ENCODE measurements at places on chromosomes 3 and 15.

DNA sequence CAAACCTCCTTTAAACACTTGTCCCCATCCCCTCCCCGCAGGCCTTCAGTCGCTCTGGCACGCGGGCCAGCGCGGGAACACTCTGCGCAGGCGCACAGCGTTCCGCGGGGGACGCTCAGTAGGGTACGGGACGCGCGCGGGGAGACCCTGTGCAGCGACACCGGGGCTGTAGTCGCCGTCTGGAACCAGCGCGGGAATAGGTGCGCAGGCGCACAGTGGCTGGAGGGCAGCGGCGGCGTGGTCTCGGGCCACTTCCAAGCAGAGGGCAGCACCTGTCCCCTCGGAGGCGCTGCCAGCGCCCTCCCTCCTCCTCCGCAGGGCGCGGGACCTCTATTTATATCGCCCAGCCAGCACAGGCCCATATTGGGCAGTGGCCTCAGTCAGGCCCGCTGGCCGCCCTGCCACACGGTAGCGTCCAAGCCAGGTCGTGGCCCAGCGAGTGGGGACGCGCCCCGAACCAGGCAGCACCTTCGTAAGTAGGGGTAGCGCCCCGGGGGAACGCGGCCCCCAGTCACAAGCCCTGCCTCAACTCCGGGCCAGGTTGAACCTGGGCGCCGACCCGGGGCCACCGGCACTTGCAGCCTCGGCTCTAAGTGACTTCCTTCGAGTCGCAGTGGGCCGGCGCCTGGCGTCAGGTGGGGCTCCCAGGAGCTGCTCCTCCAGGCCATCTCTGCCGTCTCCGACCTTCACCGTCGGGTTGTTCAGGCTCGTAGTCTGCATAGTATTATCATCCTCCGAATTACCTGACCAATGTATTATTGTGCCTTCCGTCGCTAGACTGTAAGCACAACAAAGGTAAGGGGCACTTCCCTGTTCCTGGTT is at the start of gene KBTBD12:
TSS of gene KBTBD12 (plus strand) at position 118 of the 822 bp plus-strand sequence. CDS start 7,830 bp downstream, outside the sequence.
- no peak for DNase-seq

GRCh38 chr3:104596054-104596453 is 770.7 kb upstream of the ALCAM start:
- no peak for DNase-seq

- no peak for DNase-seq
These were observed 67.4 kb downstream of the GRIP2 start for GRCh38 chr3:14472471-14473351.

- no peak for DNase-seq
These were observed 8.3 kb downstream of the GPR156 start for GRCh38 chr3:120276767-120277166.

DNA sequence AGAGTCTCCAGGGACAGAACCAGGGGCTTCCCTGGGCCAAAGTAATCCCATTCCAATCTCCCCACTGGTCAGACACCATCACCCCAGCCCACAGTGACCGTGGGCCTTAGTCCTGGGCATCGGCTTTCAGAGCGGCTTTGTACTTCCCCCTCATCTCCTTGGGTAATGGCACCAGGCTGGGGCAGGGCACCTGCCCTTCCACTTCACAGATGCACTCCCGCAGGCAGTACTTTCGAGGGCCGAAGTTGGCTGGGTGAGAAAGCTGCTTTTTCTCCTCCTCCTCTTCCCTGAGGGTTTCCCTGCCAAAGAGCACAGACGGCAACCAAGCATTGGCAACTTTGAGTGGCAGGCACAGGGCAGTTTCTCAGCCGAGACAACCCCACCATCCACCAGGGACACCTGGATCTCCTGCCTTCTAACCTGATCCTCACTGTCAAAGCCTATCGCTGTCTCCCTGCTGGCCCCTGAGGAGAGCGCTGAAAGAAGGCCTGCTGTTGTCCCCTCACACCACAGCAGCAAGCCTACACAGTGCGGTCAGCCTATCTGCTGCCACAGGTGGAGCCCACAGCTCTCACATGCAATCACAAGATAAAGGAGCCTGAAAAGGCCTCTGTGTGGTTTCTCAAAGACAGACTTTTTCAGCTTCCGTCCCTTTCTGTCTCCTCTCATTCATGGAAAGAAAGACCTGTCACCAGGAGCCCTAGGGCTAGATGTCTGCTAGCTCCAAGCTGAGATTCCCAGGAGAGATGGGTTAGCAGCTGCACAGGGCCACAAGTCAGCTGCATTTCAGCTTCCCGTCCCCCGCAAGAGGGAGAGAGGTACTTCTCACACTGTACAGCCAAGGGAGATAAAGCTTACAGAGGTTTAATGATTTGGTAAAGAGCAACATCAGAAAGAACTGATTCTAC is 12.5 kb downstream of the MRPS25 start:
- DNase-seq: no peak

GRCh38 chr3:194661374-194661773 is 10.6 kb downstream of the LSG1 start:
- no peak for DNase-seq

GRCh38 chr3:58751235-58751634 is 84.7 kb upstream of the FAM3D start:
- DNase-seq: no peak

- DNase-seq: no peak
These were observed 104.1 kb downstream of the DUT start for GRCh38 chr15:48435321-48435720.

GRCh38 chr15:82100111-82100929 is 54.5 kb upstream of the MEX3B start:
- no peak for DNase-seq

DNA sequence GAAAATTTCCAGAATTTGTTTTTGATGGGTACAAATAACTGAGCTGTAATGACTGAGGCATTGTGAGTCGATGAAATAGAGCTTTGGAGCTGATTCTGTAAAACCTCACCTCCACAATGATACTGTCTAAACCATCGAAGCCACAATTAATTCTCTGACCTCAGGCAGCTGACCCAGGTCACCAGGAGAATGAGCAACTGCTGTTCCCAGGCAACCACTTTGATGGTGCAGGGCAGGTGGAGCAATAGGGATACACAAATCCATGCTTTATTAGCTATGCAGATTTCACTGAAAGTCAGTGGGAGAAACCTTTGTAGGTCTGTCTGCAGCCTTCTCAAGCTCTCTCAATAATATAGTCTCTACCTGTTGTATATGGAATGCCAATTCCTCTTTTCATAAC is 204.4 kb downstream of the RYR3 start:
- DNase-seq: no peak

GRCh38 chr3:90040554-90040953 is 933.1 kb downstream of the EPHA3 start:
- no peak for DNase-seq

DNA sequence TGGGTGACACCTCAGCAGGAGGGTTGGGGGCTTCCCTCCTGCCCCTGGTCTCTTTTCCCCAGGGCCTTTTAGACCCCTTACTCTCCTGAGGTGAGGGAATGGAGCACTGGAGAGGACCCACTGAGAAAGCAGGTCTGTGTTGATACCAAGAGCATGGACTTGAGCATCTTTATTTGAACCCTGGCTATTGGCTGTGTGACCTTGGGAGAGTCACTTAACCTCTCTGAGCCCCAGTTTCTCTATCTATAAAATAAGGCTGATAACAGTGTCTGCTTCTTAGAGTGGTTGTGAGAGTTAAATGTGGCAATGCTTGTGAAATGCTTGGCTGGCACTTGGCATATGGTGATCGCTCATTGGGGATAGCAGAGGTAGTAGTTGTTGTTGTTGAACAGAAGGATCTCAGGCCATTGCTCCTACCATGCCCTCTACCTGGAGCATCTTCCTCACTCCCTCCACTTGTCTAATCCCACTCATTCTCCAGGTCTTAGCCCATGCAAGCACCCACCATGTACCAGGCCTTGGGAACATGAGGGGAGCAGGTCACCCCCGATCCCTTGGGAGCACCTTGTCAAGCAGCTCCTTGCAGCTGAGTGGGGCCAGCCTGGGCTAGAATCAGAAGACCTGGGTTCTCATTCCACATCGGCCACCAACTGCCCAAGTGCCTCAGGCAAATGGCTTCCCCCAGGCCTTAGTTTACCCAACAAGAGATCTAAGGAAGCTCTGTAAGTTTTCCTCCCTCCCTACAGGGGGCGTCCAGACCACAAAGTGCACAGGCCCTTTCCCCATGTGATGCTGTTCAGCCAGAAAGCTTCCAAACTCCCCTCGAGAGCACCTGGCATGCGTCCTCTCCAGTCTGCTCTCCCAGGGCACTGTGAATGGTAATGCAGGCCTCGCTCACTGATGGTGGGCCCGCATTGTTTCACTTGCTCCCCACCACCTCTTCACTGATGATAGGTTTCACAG is 96.7 kb downstream of the LSM3 start:
- no peak for DNase-seq

DNA sequence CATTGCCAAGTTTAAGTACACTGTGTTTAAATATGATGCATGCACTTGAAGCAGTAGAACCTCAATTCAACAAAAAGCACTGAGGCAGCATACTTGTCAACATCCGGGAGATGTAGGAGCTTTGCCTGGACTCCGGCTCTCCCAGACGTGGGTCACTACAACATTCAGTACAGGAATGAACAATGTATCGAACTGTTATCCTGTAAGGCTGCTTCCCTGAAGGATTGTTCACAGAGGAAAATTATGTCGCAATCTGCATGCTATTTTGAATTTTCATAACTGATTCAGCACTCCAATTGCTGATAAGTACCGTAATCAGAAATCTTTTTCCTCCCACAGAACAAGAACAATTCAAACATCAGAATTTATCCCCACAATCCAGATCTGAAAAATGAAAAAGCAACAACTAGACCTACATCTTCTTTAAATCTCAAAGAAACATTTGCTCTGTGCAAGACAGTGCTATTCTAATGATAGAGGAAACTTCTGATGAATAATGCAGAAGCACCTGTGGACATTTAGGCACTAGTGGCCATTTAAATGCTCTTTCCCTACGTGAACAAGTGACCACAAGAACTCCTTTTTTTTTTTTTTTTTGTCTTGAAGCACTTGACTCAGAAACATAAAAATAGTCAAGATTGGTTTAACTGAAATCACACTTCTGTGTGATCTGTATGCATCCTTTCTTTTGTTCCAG is 113.4 kb downstream of the PLCH1 start:
- DNase-seq: no peak

DNA sequence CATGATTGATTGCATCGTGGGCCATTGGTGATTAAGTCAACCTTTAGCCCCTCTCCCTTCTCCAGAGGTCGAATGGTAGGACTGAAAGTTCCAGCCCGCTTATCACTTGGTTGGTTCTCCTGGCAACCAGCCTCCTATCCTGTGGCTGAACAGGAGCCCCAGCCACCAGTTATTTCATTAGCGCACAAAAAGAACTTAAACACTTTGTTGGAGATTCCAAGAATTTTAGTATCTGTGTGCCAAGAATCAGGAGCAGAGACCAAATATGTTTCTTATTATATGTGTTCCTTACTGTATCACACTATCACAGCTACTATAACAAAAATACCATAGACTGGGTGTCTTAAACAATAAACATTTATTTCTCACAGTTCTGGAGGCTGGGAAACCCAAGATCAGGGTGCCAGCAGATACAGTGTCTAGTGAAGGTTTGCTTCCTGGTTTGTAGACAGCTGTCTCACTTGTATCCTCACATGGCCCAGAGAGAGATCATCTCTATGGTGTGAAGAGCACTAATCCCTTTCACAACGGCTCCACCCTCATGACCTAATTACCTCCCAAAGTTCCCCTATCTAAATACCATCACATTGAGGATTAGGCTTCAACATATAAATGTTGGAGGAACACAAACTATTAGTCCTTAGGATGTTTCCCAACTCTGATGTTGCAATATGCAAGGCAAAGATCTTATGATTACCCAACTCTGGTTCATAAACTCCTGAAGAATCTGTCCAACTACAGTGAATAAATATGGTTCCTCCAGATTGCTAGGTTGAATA is 30.5 kb upstream of the APH1B start:
- DNase-seq: no peak

DNA sequence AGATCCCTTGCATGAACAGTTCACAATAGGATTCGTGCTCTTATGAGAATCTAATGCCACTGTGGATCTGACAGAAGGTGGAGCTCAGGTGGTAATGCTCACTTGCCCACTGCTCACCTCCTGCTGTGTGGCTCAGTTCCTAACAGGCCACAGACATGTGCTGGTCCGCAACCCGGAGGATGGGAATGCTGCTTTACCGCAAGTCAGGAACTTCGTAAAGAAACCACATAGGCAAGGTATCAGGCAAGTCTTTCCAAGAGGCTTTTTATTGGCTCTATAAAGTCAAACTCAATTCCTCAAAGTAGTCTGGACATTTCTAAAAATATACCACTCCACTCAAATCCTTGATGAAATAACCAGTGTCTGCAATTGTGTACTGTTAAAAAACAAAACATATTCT is 56.1 kb downstream of the OSTN start:
- no peak for DNase-seq

DNA sequence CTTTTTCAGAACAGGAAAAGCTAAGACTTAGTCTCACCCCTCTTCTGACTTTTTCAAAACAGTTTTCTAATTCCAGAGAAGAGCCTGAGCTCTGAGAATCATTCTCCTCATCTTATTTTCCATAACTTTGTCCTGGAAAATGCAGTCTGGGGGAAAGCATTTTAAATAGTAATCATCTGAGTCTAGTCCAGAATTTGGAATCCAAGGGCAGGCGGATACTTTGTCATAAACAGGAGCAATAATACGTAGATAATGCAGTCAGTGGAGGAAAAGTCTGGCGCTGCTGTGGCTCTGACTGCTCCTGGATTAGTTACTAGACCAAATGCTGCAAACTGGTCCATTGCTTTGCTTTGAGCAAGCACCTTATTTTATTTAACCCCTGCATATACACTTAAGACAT is 285.0 kb downstream of the THSD4 start:
- no peak for DNase-seq

GRCh38 chr3:106829206-106829605 is 548.0 kb upstream of the CCDC54 start:
- DNase-seq: no peak

DNA sequence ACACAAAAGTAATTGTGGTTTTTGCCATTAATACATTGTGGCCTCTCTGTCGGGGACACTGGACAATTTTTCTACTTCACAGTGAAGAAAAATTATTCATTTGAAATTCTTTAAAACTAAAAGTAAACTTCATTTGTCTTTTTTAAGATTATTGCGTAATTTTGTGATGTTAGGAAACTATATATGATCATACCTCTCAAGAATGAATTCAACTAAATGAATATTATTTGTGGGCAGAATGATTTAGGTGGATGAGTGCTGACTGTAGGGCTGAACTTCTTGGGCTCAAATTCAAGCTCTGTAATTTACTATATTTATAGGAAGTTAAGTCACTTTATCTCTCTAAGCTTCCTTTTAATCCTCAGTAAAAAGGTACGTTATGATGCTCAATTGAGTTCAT is 441.2 kb downstream of the ROBO1 start:
- DNase-seq: no peak
